ENCODE measurements at places on chromosomes 6 and 20.

DNA sequence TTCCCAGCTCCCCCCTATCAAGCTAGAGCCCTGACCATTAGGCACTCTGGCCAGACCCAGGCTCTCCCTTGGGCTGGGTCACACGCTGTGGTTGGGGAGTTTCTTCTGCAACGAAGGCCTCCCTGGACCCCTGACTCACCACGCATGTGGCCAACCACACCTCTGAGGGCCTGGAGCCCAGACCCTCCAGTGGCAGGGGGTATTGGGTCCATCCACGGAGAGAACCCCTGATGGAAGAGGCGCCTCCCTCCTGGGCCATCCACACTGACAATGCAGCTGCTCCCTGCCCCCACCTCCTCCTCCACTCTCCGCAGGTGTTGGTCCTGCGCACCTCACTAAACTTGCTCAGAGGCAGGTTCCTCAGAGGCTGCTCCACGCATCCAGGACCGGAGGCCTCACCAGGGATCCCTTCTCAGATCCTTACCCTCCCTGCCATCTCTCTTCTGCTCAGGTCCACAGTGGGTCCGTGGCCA lies 125.4 kb downstream of the RNASET2 start:
- DNase-seq, result no peak

GRCh38 chr6:142303176-142303533 lies 1.3 kb downstream of the ADGRG6 start:
- no peak for DNase-seq

DNA sequence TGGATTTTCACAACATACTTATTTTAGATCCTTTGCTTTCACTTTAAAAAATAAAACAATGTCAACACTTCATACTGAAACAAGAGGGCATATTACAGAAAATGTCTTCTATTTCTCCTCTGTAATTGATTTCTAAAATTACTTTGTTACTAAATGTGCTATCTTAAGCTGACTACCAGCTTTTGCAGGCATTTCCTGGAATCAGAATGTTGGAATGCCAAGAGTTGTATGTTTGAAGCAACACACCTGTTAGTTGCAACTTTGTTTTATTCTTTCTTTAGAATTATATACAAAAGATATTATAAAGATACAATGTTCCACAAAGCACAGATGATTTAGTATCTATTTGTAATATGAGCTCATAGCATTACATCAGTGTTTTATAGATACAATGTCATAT lies 62.5 kb upstream of the TMEM170B start:
- DNase-seq, result no peak

GRCh38 chr6:12929678-12930077 lies 213.1 kb downstream of the PHACTR1 start:
- no peak for DNase-seq

- DNase-seq, result no peak
Observed at GRCh38 chr6:57242505-57242904, 20.4 kb upstream of the RAB23 start.

GRCh38 chr20:23160536-23161243 lies 74.6 kb upstream of the CD93 start:
- DNase-seq, result no peak

- DNase-seq, result no peak
Observed at GRCh38 chr6:13886949-13887348, 37.8 kb upstream of the RNF182 start.

DNA sequence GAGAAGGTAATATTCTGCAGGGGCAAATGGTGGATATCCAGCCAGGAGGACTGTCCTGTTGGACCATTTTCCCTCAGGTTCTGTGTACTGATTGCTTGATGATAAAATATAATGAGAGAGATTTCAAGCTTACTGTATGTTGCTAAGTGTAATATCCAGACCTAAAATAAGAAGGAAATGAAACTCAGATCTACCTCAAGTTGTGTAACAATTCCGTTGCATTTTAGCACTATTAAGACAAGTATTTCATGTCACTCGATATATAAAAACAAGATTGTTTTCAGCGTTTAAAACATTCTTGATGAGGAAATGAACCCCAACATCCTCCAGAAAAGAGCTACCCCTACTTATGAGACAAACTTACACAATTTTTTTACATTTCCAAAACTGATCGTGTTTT lies 57.2 kb downstream of the RGS17 start:
- no peak for DNase-seq

DNA sequence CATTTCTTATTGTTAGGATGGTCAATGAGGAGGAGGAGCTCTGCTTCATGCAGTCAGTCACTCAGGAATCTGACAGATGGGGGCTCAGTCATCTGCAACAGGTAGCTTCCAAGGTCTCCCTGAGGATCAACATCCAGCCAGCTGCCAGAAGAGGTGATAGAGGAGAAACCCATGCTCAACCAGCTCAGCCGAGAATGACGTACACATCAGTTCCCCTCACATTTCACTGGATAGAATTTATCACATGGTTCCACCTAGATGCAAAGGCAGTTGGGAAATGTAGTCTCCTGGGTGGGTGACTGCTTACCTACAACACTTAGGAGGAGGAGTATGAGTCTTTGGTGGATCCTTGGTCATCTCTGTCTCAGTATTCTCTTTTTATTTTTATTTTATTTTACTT lies 144.5 kb downstream of the CEBPB start:
- no peak for DNase-seq

GRCh38 chr20:22775256-22775655 lies 190.9 kb upstream of the FOXA2 start:
- no peak for DNase-seq

GRCh38 chr20:61657721-61658377 lies 405.8 kb downstream of the CDH4 start:
- no peak for DNase-seq
